ENCODE measurements at places on chromosomes 5 and 9. TPM values are rescaled to one million over a fixed set of nuclear protein-coding genes. Genes with fewer than 3 reads are reported as not detected.

GRCh38 chr9:107348836-107349235 lies 65.8 kb downstream of the RAD23B start:
- no peak for DNase-seq

DNA sequence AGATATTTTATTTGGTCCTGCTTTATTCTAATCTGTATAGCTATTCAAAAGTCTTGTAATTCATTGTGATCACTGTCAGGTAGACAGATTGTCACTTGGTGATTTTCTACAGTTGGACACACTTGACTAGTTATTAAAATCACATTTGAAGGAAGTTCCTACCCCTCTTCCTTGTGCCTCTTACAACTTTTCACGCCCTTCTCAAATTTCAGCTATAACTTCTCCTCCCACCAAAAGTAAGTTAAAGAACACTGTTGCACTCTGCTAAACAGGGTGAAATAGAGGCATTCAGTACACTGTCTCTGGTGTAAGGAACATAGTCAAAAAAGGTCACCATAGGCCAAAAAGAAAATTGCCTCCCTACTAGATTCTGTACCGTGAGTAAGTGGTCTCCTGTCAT lies 142.1 kb upstream of the POU5F2 start:
- DNase-seq = no peak

The FOXD4 gene
- total RNA-seq = 0.77 TPM

DNA sequence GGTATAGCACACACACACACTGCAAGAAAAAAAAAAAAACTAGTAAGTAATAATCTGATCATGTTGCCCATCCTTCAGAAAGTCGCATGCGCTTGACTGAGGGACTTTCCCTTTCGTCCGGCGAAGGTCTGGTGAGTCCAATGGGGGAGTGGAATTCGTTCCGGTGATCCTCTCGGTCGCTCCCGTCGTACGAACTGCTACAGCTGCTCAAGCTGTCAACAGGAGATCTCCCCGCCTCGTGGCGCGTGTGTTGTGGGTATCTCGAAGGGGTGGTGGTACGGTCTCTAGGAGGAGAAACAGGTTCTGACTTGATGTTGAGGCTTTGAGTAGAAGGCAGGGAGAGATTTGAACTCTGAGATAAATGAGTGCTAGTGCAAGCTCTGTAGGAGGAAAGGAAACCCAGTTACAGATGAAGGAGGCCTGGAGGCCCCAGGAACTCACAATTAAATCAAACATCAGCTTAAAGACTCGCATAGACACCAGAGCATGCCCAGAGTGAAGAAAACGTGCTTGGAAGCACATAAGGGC lies 160.4 kb downstream of the MEF2C start:
- no peak for DNase-seq

DNA sequence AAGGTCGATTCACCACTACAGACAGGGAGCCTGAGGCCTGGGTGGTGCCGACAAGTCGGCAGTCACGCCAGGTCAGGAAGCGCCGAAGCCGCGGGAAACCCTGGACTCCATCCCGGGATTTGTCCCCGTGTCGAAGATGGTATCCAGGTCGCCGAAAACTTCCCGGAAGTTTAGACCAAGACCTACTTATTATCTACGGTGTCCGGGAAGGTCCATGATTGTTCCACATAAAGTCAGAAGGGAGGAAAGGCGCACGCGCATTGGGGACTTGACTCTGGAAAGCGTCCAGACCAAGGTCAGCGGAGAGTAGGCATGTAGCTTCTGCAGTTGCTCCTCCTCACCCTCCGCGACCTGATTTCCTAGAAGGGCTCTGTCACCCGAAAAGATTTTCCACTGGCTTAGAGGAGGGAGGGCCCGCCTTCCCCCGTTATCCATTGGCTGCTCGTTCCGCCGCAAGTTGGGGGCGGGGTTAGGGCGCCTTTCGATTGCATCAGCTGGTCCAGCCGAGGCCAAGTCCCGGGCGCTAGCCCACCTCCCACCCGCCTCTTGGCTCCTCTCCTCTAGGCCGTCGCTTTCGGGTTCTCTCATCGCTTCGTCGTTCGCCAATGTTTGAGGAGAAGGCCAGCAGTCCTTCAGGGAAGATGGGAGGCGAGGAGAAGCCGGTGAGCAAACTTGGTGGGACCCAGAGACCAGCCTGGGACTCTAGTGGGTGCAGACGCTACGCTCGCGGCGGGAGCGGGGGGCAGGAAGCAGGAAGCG lies at the start of gene TARS1:
Gene TARS1 (plus strand): TSS at position 484 of the 759 bp plus-strand sequence. CDS start 122 bp downstream, at position 606.
- DNase-seq = peak; percentile 93
